ENCODE measurements at places on chromosomes 1 and 21.
A peak's percentile ranks its signal among the peaks of the same experiment; 100 is the strongest.

DNA sequence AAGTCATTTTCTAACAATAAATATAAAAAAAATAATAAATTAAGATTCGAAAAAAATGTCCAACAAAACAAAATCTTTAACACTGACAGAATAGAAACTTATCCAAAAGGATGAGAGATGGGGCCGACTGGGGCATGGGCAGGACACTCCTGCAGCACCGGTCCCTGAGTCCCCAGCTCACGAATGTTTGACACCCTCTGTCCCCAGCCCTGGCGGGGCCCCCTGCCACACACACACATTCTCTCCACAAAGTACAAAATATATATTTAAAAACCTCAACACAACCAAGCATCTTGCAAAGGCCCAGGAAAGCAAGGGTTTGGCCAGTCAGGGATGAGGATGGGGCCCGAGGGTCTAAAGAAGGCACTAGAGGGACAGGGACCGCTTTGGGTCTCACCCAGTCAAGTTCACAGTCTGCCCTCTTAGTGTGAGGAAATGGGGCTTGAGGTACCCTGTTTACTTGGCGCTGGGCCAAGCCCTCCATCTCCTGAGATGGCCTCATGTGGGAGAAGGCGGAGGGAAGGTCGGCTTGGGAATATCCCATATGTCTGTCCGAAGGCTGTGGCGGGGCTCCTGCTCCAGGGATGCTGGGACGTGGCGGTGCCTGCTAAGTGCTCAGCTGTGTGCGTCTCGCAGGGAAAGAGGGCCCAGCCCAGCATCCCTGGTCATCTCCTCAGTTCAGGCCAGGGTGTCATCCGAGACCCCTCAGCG is 31.3 kb downstream of the EPHA2 start:
- no peak for DNase-seq

GRCh38 chr1:8325771-8326170 is 7.9 kb downstream of the SLC45A1 start:
- no peak for DNase-seq

DNA sequence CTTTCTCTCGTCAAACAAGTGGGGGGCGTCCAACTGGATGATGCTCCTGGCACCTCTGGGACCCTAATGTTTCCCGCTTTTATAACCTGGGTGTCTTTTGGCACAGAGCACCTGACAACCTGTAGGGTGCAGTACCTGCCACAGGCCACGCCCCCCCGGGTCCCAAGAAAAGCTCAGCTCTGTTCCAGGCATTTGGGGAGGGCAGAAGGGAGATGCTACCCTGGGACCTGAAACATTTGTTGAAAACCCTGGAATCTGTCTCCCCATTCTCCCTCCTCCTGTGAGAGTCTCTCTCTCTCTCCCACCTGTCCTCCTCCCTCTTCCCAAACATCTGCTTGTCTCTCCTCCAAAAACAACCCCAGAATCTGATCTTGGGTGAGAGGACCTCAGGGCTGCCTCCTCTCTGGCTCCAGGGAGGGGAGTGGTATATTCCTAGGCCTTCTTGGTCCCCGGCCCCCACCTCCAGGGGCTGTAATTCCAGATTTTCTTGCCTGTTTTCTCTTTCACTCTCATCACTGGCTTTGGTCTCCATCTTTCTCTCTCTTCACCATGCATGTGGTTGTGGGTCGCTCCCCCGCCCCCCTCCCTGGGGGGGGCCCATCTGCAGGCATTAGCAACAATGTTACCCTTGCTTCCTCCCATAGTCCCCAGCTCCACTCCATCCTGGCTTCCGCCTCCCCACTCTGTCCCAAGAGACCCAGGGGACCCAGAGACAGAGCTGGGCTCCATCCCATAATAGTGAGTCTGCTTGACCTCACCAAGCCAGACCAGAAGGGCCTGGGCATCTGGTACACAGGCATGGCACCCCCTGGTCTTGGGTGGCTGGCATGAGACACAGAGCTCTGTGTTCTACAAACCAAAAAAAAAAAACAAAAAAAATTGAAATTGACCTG is 4.1 kb downstream of the AHDC1 start:
- no peak for DNase-seq

GRCh38 chr1:171754353-171754705 is 12.5 kb upstream of the VAMP4 start:
- peak; percentile 62 for DNase-seq

DNA sequence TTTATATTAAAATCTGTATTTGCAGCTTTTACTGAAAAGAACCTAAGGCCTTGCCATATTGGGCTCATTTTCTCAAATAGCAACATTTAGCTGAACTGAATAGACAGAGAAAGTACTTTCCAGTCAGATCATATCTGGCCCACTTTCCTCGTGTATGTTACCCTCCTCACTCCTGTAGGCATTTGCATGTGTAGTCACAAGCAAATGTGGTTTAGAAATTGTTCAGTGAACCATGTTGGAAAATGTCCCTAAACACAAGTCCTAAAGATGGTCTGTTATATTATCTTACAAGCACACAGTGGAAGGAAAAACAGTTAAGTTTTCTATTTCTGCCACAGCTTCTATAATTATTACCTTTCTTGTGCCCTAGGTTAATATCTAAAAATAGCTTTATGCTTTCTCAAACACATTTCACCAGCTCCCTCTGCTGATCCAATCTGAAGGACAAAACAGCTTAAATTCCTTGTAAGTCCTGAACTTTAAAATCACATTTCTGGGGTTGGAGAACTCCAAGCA is 606 bp upstream of the FMO4 start:
- no peak for DNase-seq

- DNase-seq: no peak
Observed at GRCh38 chr1:217534566-217534965, 96.3 kb downstream of the GPATCH2 start.

DNA sequence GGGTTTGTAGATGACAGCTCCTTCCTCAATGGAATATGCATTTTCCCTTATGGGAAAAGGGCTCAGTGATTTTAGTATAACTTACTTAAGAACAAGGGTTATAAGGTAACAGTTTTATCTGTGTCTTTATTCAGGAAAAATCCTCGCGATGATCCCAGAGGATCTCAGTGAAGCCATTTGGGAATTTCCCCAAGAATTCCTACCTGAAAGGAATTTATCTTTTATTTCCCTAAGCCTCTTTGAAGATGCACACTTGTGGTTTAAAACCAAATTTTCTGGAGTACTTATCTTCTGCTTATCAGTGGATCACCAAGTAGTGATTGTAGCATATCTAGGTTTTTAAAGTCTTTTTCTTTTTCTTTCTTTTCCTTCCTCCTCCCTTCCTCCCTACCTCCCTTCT is 58.8 kb downstream of the AK4 start:
- no peak for DNase-seq

- no peak for DNase-seq
Observed at GRCh38 chr1:232430467-232430866, 199.5 kb downstream of the SIPA1L2 start.

DNA sequence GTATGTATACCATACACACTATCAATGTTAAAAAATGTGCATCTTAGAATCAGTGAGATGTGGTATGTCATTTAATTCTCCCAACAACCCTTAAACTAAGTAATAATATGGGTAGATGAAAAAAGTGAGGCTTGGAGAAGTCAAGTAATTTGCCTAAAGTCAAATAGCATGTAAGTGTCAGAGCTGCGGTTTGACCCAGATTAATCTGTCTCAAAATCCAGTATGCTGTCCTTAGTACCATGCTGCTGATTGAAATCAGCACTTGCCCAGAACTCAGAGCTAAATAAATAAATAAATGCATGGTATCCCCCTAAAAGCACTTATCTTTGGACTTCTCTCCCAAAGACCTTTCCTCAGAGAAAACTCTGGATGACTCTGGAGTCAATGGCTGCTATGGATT is 16.7 kb downstream of the BCL9 start:
- no peak for DNase-seq

DNA sequence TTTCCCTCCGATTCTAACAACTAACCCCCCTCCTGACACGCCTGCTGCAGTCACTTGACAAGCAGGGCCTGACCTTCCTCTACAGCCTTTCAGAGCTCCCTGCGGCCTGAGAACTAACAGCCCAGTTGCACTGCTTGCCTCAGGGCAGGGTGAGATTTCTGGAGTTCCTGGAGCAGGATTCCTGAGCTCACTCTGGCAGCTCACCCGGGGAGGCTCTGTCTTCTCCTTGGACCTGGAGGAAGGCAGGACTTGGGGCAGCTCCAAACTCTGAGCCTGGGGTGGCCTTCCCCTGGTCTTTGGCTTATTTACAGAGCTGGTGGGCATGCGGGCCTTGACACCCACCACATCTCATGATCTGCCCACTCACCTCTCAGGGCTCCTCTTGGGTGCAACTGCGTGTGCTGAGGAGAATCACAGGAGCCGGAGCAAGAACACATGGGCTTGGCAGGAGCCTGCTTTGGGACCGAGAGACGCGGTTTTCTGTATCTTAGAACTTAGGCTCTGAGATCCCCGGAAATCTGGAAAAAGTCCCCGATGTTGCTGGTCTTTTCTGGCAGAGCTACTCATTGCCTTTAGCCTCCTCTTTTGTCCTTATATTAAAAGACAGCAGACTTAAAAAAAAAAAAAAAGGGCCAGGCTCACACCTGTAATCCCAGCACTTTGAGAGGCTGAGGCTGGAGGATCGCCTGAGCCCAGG is 13.1 kb upstream of the SLC25A34 start:
- no peak for DNase-seq

DNA sequence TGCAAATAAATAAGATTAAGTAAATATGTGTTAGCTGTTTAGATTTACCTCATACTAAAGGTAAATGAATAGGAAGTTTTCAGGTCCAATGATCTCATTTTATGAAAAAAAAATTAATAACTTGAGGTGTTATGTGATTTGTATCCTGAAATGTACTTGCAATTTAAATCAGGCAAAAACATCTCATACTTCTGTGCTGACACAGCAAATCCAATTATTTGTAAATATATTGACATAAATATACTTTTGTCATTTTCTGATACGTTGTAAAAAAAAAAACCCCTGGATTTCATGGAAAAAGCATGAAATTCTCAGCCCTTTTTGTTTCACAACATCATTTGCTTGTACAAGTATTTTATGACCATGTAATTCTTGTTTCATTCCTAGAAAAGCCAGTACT is 184.1 kb upstream of the NCAM2 start:
- DNase-seq: no peak

GRCh38 chr1:44036409-44037139 is 5.3 kb upstream of the SLC6A9 start:
- peak; percentile 64 for DNase-seq

DNA sequence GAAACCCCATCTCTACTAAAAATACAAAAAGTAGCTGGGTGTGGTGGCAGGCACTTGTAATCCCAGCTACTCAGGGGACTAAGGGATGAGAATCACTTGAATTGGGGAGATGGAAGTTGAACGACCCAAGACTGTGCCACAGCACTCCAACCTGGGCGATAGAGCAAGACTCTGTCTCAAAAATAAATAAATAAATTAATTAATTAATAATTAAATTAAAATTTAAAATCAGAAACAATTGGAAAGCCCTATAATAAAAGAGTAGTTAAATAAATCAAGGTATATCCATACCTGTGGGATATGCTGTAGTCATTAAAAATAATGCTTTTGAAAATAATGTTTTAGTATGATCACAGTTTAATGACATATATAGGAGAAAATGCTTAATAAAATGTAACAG is 15.6 kb upstream of the DDAH1 start:
- DNase-seq: no peak

All from inflammatory macrophage (primary cell).